ENCODE measurements at places on chromosomes 5 and 9.

DNA sequence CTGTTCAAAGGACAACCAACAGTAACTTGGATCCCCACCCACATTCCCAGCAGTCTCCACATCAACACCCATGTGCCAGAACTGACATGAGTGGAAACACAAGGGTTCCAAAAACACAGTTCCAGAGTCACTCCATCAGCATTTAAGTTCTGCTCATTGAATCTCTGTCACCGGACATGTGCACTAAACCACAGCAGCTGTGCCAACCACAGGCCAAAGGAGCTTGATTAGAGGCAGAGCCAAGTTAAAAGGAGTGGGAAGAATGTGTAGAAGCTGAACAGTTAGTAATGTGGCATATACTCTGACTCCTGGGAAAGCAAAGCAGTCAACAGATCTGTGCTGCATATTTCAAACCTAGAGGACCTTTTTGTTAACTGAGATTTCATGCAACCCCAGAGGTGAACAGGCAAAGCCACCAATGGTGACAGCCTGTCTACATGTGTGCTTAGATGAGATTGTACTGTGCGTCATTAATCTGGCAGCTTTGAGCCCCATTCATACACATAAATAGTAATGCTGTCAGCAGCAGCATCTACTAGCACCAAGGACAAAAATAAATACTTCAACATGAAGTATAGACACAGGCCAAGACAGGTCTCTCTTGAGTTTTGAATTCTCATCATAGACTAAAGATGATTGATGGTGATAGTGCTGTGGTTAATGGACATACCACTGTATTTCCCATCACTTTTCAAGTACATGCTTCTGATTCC, 16.4 kb upstream of the FST start:
- no peak for DNase-seq

GRCh38 chr5:102863764-102864560, 108.9 kb downstream of the PAM start:
- DNase-seq: no peak

GRCh38 chr9:106620866-106621265, 242.1 kb upstream of the ZNF462 start:
- no peak for DNase-seq

DNA sequence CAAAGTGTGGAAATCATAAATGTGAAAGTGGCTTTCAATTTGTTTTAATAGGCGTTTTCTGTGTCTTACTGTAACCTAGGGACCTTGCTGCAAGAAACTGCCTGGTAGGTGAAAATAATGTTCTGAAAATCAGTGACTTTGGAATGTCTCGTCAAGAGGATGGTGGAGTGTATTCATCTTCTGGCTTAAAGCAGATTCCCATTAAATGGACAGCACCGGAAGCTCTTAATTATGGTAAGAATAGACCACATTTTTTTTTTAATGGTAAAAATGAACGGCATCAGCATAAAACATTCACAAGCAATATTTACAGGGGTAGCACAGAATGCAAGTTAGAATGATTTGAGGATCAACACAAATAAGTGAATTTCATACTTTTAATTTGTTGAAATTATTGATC, 229.1 kb downstream of the PJA2 start:
- no peak for DNase-seq

- DNase-seq: no peak
Observed at GRCh38 chr5:142000173-142000572, 12.7 kb downstream of the GNPDA1 start.

DNA sequence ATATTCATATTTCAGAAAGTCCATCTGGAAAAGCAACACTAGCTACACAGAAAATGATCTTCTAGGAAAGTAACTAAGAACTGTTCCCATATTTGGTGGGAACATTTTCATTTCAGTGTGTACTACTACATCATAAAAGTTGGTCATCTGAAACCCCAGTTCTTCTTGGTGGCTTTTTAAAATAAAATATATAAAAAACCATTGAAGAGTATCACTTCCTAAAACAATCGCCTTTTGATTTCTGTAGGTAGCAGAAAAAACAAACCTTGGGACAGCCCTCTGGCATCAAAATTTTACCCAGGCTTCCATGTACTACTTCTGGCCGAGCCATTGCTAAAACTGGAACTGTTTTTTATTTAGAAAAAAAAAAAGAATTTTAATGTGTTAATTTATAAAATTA, 158.5 kb downstream of the MLLT3 start:
- no peak for DNase-seq
